NCI-H1105 treated with DMSO at 0.1 percent for 48 hours (cell line): ENCODE measurements at places on chromosomes 2 and 18.

GRCh38 chr2:188569431-188570165, 277.9 kb downstream of the GULP1 start:
- DNase-seq = no peak

GRCh38 chr18:74264303-74265020, 27.3 kb downstream of the CYB5A start:
- DNase-seq = no peak

DNA sequence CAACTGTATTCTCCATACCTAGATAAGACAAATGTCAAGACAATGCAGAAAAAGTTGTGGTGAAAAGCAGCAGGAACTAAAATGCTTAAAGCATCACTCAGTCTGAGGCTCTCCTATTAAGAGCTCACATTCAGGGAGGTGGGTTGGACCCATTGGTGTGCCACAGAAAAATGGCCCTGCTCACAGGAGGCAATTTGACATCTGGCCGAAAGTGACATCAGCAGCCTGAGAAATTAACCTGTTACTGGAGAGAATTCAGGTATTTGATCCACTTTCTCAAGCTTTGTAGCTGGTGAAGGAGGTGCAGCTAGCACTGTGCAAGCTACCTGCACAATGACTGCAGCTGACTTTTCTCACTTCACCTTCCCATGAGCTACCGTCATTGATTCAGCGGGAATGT, 86.0 kb downstream of the TMEM247 start:
- no peak for DNase-seq

GRCh38 chr2:215615803-215616174, 179.9 kb upstream of the FN1 start:
- no peak for DNase-seq
